ENCODE measurements at places on chromosomes 13 and 19. TPM values are rescaled to one million over a fixed set of nuclear protein-coding genes. Genes with fewer than 3 reads are reported as not detected.

DNA sequence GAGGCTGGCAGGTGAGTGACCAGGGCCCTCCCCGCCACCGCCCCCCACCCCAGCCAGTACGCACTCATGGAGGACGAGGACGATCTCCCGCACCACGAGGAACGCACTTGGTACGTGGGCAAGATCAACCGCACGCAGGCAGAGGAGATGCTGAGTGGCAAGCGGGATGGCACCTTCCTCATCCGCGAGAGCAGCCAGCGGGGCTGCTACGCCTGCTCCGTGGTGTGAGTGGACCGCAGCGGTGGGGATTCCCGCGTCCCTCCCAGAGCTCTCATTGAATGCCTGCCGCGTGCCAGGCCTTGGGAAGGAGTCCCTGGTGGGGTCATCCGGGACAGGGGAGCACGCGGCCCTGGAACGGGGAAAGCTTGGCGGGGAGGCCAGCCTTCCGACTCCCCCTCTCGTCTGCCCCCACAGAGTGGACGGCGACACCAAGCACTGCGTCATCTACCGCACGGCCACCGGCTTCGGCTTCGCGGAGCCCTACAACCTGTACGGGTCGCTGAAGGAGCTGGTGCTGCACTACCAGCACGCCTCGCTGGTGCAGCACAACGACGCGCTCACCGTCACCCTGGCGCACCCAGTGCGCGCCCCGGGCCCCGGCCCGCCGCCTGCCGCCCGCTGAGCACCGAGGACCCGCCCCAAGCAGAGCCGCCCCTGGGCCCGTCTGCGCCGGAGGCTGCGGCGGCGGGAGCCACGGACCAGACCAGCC is 4.8 kb upstream of the IFI30 start:
- peaks cover 3% of the 10 kb centered on the region for H3K36me3 ChIP-seq
- no peak overlapping the region for H3K4me3 ChIP-seq
- no peak for DNase-seq
- peaks cover 15% of the 10 kb centered on the region for H3K4me1 ChIP-seq

DNA sequence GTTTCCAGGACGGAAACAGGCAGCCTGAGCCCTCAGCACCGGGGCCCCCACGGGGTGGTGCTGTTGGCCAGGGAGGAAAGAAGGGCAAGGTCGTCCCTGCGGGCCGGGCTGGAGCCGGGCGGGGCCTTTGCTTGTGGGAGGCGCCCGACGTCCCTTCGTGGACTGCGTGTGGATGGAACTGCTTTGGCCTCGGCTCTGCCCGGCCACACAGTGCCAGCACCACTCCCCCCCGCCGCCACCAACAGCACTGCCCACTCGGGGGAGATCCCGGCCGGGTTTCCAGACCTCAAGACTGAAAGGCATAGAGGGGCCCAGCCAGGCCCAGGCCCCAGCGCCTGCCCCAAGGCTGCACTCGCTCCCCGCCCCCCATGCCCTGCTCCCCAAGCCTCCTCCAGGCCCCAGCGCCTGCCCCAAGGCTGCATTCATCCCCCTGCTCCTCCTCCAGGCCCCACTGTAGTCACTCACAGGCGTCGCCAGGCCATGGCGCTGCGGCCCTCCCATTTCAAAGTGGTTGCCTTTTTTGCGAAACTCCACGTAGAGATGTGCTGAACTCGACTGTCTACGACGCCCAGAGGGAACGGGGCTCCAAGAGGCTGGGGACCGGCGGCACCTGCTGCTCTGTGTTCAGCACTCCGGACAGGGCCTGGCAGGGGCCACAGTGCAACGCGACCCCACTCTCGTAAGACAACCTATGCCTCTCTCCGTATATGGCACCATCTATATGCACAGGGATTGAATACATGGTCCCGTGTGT is 22.5 kb downstream of the C13orf46 start:
- DNase-seq, result peak; percentile 65
- no peak overlapping the region for H3K27ac ChIP-seq
- H3K4me3 ChIP-seq, result no peak overlapping the region
- peaks cover 4% of the 10 kb centered on the region for H3K4me1 ChIP-seq
- H3K27me3 ChIP-seq, result no peaks in the 10 kb centered on the region
- H3K36me3 ChIP-seq, result peaks cover 2% of the 10 kb centered on the region

DNA sequence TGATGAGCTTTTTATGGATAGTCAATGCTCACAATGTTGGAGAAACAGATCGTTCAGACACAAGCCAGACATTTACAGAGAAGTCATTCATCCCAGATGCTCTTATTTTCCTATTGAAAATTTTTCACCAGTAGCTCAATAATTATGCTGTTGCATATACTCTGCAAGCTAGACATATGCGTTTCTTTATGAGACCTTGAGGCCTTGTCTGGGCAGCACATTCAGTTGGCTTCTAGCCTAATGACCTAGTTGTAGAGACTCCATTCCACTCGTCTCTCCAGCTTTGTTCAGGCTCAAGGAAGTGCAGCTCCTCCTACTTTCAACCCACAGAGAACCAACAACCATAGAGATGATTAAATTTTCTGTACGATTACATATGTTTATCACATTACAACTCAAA is 237.7 kb downstream of the MZT1 start:
- DNase-seq, result no peak
- H3K27ac ChIP-seq, result no peak overlapping the region
- no peaks in the 10 kb centered on the region for H3K27me3 ChIP-seq
- no peaks in the 10 kb centered on the region for H3K36me3 ChIP-seq

DNA sequence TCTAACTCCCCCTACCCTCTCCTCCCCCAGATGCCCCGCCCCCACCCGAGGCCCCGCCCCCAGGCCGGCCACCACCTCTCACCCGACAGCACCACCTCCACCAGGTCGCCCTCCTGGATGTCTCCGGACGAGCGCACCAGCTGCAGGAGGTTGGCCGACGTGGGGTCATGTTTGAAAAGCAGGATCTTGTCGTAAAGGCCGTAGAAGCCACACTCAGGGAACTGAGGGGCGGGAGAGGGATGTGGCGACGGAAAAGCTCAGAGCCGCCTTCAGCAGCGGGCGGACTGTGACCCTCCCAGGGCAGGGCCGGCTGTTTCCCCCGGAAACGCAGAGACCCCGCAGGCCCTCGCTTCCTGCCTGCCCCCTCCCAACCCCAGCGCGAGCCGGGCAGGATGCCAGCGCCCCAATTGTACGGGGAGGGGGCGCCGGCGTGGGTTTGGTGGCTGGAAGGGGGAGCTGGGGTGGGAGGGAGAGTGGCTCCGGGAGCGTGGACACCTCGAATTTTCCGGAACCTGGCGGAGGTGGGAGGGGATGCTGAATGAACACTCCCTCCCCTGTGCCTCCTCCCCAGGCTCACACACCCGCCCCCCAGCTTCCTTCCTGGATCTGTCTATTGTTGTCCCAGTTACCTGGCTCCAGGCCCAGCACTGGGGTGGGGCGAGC is 3.0 kb downstream of the PRKD2 start:
- H3K4me1 ChIP-seq, result peaks cover 31% of the 10 kb centered on the region
- peak overlapping the region; percentile 94 for H3K4me3 ChIP-seq
- no peaks in the 10 kb centered on the region for H3K27me3 ChIP-seq
- peak; percentile 90 for DNase-seq
- H3K27ac ChIP-seq, result peak overlapping the region; percentile 98

DNA sequence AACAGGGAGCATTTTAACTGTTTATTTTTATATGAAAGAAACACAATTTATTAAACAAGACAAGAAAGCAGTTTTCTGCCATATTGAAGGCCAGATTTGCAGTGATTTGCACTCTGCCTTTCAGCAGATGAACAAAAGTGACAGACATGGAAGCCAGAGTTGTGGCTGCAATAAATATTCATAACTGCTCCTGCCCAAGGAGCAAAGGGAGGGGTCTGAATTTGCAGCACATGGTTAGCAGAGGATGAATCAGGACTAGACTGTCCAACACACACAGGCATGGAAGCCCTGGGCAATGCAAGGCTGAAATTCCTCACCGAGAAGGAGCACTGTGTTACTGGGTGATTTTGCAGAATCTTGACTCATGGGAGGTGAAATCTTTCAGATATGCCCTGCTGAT is 418.2 kb downstream of the DCT start:
- no peaks in the 10 kb centered on the region for H3K27me3 ChIP-seq
- H3K27ac ChIP-seq, result no peak overlapping the region
- no peaks in the 10 kb centered on the region for H3K36me3 ChIP-seq
- no peaks in the 10 kb centered on the region for H3K4me1 ChIP-seq
- no peak for DNase-seq

DNA sequence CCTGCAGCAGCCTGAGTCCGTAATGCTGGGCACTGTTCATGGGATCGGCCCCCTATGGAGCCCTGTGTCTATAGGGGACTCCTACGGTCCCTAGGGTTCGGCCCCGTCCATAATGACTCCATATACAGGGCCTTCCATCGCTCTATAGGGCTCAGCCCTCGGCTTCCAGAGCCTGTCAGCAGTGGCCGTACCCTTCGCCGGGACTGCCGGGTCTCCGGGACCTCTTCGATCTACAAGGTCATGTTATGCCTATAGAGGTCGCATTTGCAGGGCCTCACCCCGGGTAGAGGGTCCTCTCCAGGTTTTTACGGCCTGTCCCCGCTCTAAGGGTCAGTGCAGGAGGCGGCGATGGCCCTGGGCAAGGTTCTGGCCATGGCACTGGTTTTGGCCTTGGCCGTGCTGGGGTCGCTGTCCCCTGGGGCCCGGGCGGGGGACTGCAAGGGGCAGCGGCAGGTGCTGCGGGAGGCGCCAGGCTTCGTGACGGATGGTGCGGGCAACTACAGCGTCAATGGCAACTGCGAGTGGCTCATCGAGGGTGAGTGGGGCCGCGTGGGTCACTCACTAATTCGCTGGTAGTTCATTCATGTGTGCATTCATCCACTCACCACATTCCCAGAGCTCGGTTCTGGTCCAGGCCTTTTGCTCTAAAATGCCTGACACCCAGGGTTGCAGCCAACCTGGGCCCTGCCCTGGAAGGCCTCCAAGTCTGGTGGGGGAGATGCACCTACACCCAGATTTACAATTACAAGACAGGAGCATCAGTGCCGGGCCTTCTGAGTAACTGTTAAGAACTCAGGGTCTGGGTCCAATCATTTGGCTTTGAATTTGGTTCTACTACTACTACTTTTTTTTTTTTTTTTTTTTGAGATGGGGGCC is 699 bp downstream of the MEGF8 start:
- H3K27me3 ChIP-seq, result peaks cover 24% of the 10 kb centered on the region
- peak; percentile 39 for DNase-seq
- peaks cover 23% of the 10 kb centered on the region for H3K4me1 ChIP-seq
- H3K27ac ChIP-seq, result peak overlapping the region; percentile 82
- H3K36me3 ChIP-seq, result peaks cover 3% of the 10 kb centered on the region
- peak overlapping the region; percentile 84 for H3K4me3 ChIP-seq

DNA sequence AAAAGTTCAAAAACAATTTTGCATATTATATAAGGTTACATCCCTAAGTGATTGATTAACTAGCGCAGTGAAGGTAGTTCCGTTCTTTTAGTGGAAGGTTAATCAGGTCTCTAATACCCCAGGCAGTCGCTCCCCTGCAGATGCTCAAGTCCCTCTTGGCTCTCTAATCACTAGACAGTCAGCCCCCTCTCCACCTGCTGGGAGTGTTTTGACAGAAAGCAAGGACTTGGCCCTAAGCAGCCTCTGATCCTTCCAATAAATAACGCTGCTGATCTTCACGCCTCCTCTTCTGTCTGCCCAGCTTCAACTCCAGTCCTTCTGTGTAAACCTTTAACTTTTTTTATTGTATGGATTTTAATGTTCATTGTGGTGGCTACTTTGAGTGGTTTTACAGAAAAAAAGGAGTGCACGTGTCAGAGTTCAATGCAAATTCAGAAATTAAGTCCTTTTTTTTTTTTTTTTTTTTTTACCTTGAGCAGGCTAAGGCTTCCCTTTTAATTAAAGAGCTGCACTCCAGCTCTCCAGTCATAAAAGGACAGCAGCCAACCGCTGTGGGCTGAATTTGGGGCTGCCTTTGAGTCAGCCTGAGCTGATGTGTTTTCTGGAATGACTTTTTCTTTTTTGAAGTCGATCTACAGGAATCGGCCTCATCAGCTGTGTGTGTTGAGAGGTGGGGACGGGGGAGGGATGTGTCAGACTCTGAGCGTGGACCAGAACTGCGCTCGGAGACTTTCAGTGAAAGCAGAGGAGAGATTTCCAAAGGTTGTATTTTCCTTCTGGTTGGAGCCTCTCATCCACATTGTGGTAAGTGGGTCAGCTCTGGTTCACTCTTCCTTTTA is 33.8 kb upstream of the MYO16 start:
- no peaks in the 10 kb centered on the region for H3K27me3 ChIP-seq
- H3K4me3 ChIP-seq, result no peak overlapping the region
- no peaks in the 10 kb centered on the region for H3K36me3 ChIP-seq
- no peaks in the 10 kb centered on the region for H3K4me1 ChIP-seq
- no peak overlapping the region for H3K27ac ChIP-seq

GRCh38 chr13:25111585-25111956 is 15.6 kb downstream of the PABPC3 start:
- H3K27me3 ChIP-seq, result peaks cover 16% of the 10 kb centered on the region
- no peak overlapping the region for H3K4me3 ChIP-seq
- H3K36me3 ChIP-seq, result no peaks in the 10 kb centered on the region

Gene KLK15
- total RNA-seq, result not detected

Gene CYP2F1
- total RNA-seq, result not detected

Gene CBLC
- not detected for total RNA-seq

Gene CEACAM7
- total RNA-seq, result not detected

Gene ZNF536
- total RNA-seq, result not detected

Gene FUT3
- total RNA-seq, result not detected

Gene CGB8
- not detected for total RNA-seq

Gene TLE2
- total RNA-seq, result 0.24 TPM
